CD8-positive, alpha-beta memory T cell (primary cell): ENCODE measurements at places on chromosomes 6 and 20.

DNA sequence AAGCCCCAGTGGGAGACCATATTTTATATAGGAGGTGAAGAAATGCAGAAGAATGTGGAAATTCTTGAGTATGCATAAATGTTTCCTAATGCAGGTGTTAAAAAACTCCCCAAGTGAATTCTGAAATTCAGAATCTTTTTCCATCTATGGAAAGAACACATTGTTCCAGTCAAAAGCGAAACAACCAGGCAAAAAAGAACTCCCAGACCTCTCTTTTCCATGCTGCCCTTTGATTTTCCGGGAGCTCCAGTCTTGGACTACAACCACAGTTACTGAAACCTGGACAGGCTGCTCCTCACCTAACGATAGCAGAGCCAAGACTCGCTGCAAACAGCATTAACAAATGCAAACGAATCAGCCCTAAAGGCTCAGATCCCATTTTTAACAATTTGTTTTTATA, 108.7 kb upstream of the CNKSR3 start:
- no peak for DNase-seq

DNA sequence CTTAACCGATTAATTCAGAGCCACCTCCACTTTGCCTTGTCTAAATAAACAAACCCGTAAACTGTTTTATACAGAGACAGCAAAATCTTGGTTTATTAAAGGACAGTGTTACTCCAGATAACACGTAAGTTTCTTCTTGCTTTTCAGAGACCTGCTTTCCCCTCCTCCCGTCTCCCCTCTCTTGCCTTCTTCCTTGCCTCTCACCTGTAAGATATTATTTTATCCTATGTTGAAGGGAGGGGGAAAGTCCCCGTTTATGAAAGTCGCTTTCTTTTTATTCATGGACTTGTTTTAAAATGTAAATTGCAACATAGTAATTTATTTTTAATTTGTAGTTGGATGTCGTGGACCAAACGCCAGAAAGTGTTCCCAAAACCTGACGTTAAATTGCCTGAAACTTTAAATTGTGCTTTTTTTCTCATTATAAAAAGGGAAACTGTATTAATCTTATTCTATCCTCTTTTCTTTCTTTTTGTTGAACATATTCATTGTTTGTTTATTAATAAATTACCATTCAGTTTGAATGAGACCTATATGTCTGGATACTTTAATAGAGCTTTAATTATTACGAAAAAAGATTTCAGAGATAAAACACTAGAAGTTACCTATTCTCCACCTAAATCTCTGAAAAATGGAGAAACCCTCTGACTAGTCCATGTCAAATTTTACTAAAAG, 2.7 kb downstream of the FOXC1 start:
- no peak for DNase-seq

DNA sequence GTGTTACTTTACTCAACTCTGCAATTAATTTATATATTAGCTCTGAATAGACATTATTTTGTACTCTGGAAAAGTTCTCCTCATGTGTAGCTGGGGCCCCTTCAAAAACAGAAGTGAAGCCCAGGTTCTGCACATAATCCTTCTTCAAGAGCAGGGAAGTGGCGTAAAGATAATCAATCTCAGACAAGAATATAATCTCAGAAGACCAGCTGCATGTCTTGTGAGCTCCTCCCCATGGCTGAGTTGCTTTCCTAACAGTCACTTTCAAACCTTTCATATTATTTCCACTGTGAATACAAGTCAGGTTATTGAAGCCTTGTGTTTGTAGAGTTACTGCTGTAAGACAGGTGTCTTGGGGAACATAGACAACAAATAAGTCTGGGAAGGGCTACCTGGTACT, 691.9 kb downstream of the RFPL4B start:
- DNase-seq = no peak

DNA sequence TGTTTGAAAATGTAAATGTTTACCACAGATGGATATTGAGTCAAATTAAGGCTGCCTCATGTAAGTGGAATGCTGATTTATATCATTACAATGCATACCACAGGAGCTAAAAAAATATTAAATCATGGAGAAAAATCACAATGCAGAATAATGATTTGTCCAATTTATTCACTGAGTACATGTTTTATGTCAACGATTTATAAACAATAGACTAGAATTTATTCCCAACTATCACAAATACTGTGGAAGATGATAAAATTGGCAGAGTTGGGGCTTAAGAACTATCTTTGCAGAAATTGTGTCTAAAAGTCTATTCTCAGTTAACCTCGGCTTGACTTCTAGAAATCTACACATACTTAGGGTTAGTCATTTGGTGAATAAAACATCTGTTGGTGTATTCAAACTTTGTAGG, 472.1 kb upstream of the MARCKS start:
- DNase-seq = no peak

DNA sequence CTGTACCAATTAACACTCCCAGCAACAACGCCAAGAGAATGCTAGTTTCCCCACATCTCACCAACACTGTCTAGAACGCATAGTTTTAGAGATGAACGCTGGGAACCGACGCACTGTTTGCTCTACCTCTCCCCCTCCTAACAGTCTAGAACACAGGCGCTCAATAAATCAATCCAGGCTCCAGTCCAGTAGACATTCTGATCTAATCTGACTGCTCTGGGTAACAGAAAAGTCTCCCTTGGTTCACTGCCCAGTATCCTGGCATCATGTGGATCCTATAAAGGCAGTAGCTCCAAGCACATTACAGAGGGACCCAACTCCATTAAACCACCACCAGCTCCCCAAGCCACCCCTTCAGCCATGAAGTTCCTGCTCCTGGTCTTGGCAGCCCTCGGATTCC, at the start of gene DEFB132:
Gene DEFB132 (plus strand): TSS at position 306 of the 400 bp plus-strand sequence. CDS start 55 bp downstream, at position 361.
- no peak for DNase-seq

DNA sequence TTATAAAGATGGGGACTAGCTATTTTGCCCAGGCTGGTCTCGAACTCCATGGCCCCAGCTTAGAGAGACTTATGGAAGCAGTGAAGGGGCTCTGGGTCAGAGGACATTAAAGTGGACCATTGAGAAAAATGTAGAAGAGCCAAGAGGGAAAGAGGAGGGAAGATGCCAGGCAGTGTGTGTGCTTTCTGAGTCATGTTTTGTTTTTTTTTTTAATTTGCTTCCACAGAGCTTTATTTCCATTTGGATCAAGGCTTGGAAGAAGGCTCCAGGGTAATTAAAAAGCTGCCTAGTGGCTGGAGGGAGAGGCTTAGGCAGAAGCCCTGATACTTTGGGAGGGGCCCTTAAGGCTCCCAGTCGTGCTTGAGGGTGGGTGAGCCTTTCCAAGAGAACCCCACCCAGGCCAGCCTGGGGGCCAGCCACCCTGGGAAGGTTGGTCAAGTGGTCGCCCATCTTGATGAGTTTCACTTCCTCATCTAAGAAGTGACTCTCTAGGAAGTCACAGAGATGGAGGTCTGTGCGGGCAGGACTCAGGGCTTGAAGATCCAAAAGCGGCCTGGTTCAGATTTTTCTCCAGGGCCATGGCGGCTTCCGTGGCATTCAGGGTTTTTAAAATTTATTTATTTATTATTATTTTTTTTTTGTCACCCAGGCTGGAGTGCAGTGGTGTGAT, 3.0 kb upstream of the ZNF335 start:
- DNase-seq = no peak

- no peak for DNase-seq
Measured at GRCh38 chr6:22306741-22307466, 10.1 kb upstream of the PRL start.

GRCh38 chr6:6564154-6564553, 24.4 kb upstream of the LY86 start:
- no peak for DNase-seq

DNA sequence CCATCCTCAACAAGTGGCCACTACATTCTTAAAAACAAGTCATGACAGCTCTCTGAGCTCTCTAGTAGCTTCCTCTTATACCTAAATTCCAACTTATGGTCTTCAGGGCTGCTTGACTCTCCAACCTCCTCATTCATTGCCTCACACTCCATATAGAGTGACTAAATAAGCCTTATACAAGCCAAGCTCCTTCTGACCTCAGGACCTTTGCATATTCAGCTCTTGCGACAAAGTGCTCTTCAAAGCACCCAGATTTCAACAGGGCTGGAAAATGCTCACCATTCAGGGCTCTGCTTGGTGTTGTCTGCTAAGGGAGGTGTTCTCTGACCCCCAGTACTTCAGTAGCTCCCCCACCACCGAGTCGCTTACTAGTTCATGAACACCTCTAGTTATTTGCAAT, 3.7 kb downstream of the TREML2 start:
- DNase-seq = no peak

GRCh38 chr6:78525976-78526375, 341.4 kb upstream of the IRAK1BP1 start:
- no peak for DNase-seq

GRCh38 chr6:31969712-31970603, 2.0 kb downstream of the DXO start:
- no peak for DNase-seq

DNA sequence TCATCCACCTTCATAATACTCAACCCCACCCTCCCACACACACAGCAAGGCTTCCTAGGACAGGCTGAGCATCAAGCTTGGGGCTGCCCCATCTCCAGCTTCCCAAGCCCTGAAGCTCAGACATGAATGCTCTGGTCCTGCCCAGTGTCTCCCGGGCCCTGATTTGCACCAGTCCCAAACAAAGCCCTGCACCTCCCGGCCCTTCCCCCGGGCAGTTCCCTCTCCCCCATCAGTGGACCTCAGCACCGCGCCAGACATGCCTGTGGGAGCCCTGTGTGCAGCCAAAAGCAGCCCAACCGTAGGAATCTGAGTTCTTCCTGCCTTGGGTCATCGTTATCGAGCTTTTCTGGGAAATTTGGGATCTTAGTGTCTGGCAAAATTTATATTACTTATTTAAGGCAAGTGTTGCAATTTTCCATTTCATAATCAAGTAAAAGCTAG, 63.5 kb downstream of the THBS2 start:
- DNase-seq = no peak

DNA sequence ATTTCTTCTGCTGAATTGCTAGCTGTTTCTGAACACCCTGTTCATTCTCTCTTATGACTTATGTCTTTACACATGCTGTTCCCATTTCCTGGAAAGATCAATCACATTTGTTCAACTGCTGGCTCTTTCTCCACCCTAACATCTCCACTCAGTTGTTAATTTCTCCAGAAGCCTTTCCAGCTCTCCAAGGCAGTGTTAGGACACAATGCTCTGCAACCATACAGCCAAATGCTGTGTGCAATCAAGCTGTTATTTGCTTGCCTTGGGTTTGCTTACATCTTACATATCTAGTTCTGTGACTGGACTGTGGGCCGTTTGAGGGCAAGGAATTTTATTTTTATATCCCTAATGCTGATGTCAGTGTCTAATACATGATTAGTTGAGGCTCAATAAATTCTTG, 24.2 kb upstream of the CITED2 start:
- DNase-seq = no peak

GRCh38 chr20:4956200-4956810, 45.0 kb downstream of the SLC23A2 start:
- DNase-seq = peak; percentile 43

GRCh38 chr6:133704371-133704770, 184.5 kb upstream of the TCF21 start:
- DNase-seq = no peak

- no peak for DNase-seq
Measured at GRCh38 chr20:24681634-24682495, 212.4 kb downstream of the SYNDIG1 start.

DNA sequence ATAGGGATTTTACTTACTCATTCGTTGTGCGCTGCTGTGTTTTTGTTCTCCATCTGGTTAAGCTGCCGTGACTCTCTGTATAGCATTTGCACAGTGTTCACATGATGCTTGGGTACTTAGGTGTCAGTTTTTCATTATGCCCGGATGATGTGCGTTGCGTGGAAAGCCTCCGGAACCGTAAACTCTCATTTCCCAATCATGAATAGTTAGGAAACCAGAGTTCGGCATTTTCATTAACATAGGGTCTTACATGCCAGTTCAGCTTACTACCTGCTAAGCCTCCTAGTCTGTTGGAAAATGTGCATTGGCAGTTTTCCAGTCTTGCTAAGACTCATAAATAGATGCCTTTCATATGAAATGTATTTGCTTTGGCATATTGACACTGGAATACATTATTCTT, 483.4 kb upstream of the FLRT3 start:
- DNase-seq = no peak

GRCh38 chr20:33005132-33005566, 916 bp upstream of the SUN5 start:
- no peak for DNase-seq

DNA sequence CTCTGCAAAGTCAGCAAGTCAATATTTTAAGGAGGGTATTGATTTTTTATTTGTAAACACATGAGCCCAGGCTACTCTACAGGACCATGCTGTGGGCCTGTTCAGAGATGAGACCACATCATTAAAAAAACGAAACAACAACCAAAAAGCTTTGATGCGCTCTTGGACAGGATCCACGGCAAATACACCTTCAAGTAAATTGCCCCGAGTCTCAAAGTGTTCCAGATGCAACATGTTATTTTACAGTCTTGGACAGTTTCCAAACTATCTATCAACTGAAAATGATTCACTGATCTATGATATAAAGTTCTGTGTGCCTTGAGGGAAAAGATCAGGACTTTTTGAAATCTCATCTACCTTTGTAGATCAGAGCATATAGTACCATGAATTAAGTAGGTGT, 25.8 kb upstream of the CARMIL1 start:
- DNase-seq = no peak

- peak; percentile 16 for DNase-seq
Measured at GRCh38 chr20:34350095-34350494, 13.0 kb upstream of the ITCH start.

- DNase-seq = no peak
Measured at GRCh38 chr6:107620732-107621131, 130.8 kb downstream of the SOBP start.

- no peak for DNase-seq
Measured at GRCh38 chr6:150142097-150142669, 661 bp upstream of the PPP1R14C start.
